Foreskin fibroblast (primary cell): ENCODE measurements at places on chromosomes 7 and 10.
A peak's percentile ranks its signal among the peaks of the same experiment; 100 is the strongest.

- no peak for DNase-seq
Measured at GRCh38 chr10:26457088-26457487, 18.9 kb downstream of the APBB1IP start.

DNA sequence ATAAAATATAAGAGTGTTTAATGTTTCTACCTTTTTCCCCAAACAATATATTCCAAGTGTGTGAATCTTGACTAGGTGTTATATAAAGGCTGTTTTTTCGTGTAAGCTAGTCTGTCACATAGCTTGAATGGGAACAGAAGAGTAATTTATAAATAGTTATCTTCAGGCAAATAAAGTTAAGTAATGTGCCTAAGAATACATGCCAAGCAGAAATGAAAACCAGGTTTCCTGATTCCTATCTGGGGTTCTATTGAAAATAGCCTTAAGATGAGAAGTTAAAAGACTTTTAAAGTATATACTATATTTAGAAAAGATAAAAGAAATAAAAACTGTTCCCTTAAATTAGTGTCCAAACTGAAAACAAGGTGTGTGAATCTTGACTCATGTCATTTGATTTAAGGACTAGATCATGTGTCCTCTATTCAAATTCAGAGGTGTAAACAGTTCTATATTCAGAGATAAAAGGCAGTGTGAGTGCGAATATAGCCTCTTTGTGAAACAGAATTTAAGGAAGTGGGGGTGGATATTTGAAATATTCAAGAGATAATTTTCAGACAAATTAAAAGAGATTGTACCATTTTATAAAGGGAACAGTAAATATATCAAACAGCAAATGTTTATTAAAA is 247.5 kb downstream of the THSD7A start:
- peak; percentile 3 for DNase-seq

DNA sequence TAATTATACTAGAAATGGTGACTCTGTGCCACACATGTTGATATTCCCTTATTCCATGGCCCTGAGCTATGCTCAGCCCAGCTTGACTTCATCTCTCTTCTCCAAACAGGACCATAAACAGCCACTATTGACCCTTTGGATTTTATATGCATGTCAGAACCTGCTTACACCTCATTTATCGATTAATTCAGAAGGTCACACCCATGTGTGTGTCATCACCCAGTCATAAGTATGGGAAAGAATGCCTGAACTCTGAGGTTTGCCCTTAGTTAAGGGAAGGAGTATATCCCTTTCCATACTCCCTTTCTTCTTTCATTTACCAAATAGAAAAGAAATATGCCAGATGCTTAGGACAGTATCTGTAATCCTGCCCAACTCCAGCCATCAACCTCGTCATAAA is 602.3 kb downstream of the SORCS3 start:
- peak; percentile 9 for DNase-seq

GRCh38 chr7:88259656-88260380 is 40.0 kb upstream of the SRI start:
- DNase-seq, result no peak

DNA sequence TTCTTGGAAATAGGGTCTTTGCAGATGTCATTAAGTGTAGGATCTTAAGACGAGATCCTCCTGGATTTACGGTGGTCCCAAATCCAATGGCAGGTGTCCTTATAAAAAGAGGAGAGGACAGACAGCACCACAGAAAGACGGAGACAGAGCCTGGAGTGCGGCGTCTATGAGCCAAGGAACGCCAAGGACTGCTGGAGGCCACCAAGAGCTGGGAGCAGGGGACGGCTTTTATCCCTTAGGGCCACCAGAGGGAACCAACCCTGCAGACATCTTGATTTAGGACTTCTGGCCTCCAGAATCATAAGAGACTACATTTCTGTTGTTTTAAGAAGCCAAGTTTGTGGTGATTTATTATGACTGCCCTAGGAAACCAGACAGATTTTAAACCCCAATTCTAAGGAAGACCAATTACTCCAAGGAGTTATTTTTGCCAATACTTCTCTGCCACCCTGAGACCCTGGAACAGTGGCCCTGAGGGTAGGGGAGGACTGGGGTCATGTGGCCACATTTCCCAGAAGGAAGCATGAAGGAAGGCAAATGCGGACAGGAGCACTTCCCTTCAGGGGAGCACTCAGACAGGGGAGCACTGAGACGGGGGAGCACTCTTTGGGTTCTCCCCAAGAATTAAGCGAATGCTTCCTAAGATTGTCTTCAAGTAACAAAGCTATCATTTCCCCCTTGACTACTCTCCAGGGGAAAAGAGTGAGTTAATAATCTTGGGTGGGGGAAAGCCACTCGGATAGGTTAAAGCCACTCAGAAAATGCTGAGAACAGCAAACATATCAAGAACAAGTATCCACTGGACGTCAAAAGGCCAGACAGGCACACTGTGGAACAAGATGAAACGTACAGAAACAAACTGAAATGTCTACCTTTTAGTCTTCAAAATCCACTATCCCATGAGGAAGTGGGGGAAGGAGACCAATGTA is 67.5 kb downstream of the CHST15 start:
- DNase-seq, result peak; percentile 29

- DNase-seq, result peak; percentile 87
Measured at GRCh38 chr7:140059273-140060242, 3.2 kb downstream of the PARP12 start.

- DNase-seq, result no peak
Measured at GRCh38 chr7:80098795-80099194, 35.8 kb upstream of the GNAI1 start.

- no peak for DNase-seq
Measured at GRCh38 chr7:43300121-43300520, 187.7 kb downstream of the HECW1 start.

DNA sequence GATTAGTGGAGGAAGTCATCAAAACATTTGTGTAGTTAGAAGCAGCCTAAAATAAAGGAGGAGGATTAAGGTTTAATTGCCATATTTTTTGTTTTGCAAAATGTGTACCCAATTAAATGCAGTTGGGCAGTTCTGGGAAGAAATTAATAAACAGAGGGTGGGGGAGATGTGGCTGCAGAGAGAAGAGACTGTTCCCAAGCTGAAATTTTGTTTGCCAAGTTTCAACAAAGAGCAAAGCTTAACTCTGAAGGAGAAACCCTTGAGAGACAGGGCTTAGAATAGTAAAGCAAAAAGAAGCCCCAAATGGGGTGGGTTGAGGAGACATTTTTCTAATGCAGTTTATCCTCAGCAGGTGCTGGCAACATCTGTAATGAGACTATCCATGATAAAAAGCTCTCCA is 298.0 kb upstream of the NRP1 start:
- no peak for DNase-seq

GRCh38 chr7:134044682-134045081 is 82.5 kb upstream of the LRGUK start:
- no peak for DNase-seq

GRCh38 chr7:2546776-2547586 is 8.3 kb downstream of the BRAT1 start:
- DNase-seq, result no peak

DNA sequence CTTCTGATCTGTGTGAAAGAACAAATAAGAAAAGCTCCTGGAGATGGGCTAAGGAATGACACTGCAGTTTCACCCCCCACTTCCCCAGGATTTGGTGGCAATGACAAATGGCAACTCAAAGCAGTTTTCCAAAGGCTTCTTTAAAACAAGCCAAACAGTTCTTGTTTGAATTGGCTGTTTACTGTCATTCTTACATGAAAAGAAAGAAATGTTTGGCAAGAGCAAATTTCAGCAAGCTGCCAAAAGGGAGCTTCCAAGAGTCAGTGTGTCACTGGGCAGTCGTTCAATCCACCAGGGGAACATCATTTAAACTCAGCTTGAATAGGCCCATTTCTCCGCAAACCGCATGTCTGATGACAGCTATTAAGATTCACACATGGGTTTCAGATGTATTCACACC is 119.0 kb upstream of the RHOBTB1 start:
- no peak for DNase-seq

DNA sequence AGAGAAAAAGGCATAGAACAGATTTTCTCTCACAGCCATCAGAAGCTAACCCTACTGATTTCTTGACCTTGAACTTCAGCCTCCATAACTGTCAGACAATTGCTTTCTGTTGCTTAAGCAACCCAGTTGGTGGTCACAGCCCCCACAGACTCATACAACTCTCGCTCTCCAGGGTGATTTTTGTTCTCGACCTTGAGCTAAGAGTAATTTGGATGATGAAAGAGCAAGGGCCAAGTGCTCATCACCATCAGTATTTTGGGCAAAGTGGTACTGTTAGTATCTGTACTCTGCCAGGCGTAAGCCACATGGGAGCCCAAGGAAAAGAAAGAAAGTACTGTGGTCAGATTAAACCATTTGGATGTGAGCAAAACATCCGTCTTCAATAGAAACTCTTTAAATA is 81.9 kb downstream of the AOAH start:
- DNase-seq, result no peak

- DNase-seq, result no peak
Measured at GRCh38 chr7:114487174-114487573, 72.6 kb downstream of the FOXP2 start.

- DNase-seq, result no peak
Measured at GRCh38 chr10:67268146-67268545, 342.3 kb downstream of the LRRTM3 start.

DNA sequence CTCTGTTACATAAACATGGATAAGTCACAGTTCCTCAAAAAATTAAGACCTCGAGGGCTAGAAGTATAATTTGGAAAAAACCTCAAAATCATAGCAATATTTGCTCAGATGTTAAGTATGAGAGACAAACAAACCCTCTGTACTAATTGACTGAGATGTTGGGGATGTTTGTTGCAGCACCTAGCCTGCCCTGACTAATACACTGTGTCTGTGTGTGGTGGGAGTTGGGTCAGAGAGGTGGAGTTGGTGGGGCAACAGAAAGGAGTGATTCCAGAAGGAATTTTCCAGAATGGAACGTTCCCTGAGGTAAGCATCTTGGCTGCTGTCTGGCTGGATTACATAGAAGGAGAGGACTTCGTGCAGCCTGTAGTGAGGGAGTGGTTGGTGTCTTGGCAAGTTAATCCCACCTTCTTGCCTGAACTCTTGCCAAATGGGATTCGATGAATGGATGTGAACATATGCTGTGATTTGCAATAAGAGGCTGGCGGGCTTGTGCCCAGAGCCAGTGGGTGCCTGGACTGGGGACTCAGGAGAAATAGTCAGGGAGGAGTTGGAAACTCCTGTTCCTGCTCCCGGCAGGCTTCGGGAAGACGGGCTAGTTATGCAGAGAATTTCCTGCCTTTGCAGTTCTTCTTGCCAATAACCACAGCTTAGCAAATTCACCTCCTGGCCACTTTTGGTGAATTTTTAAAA is 9.3 kb upstream of the FAM180A start:
- no peak for DNase-seq

GRCh38 chr10:52762088-52762487 is 10.5 kb downstream of the MBL2 start:
- DNase-seq, result no peak

DNA sequence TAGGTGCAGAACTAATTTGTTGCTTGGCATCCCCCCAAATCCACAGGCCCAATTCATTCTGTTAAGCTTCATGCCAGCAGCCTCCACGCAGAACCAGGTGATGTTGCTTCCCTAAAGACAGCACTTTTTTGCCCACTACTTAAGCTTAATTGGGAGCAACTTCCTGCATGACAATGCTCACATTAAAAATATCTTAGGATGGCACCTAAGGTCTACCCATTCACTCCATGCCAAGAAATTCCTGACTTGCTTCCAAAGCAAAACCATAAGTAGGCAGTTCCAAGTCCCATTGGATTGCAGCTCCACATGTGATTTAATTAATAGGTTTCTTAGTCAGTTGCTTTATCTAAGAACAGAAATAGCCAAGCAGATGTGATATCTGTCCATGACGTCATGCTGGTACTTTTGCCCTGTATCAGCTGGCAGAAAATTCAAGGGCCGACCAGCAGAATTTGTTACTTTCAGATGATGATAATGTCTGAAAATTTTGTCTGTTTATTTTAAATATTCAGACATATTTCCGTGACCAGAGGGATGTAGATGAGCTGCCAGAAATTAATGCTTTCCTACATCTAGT is 325.5 kb downstream of the LHFPL3 start:
- no peak for DNase-seq

GRCh38 chr7:63043657-63044543 is 954.7 kb upstream of the ZNF722 start:
- no peak for DNase-seq

- DNase-seq, result no peak
Measured at GRCh38 chr10:51624013-51624412, 75.4 kb downstream of the CSTF2T start.

GRCh38 chr10:53009961-53010907 is 237.7 kb upstream of the MBL2 start:
- DNase-seq, result no peak

- DNase-seq, result peak; percentile 76
Measured at GRCh38 chr7:75642810-75643486, 95.8 kb downstream of the HIP1 start.

DNA sequence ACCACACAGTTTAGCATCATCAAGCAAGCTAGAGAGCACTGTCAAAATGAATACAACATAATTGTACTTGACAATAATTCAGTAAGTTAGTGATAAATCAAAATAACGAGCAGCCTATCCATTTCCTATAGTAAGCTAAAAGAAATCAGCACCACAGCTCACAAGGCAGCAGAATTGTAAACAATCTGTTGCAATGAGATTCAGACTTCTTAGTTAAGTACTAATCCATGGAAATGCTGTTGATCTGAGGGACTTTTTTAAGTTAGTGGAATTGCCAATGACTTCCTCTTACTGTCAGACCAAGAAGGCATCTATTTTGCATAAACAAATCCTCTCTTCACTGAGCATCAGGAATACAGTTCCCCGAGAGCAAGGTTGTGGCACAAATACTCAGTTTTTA is 136.6 kb upstream of the CCDC6 start:
- DNase-seq, result no peak

GRCh38 chr7:69090936-69091335 is 507.3 kb upstream of the AUTS2 start:
- DNase-seq, result no peak

DNA sequence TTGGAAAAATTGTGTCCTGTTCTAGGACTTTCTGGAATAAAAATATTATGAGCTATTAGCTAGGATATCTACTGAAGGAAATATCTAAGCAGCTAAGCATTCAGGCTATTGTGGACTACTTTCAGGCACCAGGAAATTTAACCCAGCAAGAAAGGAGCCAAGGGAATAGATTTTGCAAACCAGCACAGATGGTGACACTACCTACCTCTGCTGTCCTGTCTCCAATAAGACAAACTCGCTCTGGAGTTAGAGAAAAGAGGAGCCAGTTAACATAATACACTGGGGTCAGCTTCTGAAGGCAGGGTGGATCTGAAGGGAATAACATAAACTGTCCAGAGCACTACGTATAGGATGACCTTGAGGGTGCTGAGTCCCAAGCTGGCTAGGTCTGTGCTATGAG is 223.7 kb upstream of the PRSS58 start:
- peak; percentile 34 for DNase-seq

- no peak for DNase-seq
Measured at GRCh38 chr10:132702601-132703418, 83.1 kb downstream of the NKX6-2 start.

DNA sequence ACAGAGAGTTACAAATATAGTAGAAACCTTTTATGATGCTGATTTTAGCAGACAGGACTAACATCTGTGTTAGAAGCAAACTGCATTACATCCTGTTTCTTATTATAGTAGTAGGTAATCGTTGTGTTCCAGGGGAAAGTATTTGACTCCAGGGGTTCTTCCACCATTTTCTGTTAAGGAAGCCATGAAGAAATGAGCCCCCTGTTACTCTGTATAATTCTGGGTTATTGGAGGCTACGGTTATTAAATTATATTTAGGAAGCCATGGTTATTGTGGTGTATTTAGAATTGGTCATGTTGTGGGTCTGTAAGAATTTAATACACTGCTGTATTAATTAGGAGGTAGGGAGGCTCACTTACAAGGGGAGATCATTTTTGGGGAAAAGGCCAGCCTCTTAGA is 175.8 kb upstream of the AGK start:
- DNase-seq, result no peak

GRCh38 chr10:68073631-68074030 is 1.5 kb downstream of the HERC4 start:
- DNase-seq, result no peak
